Endothelial cell of umbilical vein (primary cell): ENCODE measurements at places on chromosomes 11 and 22. TPM values are rescaled to one million over a fixed set of nuclear protein-coding genes. Genes with fewer than 3 reads are reported as not detected.

SULT4A1 gene
- 0.48 and 0.49 TPM in 2 replicates for polyA plus RNA-seq

GRCh38 chr11:119763071-119763728, 34.2 kb upstream of the NECTIN1 start:
- H3K27ac ChIP-seq: no peak overlapping the region
- H3K27me3 ChIP-seq: peaks cover 4% of the 10 kb centered on the region
- no peaks in the 10 kb centered on the region for H3K36me3 ChIP-seq
- no peak for DNase-seq
- no peaks in the 10 kb centered on the region for H3K4me1 ChIP-seq
- no peak overlapping the region for H3K4me3 ChIP-seq

- H3K4me3 ChIP-seq: no peak overlapping the region
- no peak overlapping the region for H3K27ac ChIP-seq
- no peaks in the 10 kb centered on the region for H3K36me3 ChIP-seq
- no peaks in the 10 kb centered on the region for H3K27me3 ChIP-seq
These were observed 498.1 kb downstream of the TBC1D22A start for GRCh38 chr22:47260551-47260950.

DNA sequence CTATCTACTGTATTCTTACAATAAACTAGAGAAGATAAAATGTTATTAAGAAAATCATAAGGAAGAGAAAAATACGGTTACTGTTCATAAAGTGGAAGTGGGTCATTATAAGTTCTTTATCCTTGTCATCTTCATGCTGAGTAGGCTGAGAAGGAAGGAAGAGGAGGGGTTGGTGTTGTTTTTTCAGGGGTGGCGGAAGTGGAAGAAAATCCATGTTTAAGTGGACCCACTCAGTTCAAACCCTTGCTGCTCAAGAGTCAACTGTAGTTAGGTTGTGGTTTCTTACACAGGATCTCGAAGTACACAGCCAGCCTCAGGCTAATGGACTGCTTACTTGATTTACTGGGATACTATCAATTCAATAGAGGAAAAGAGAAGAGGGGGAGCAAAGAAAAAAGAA, 63.1 kb downstream of the PIWIL4 start:
- DNase-seq: peak; percentile 15
- H3K27ac ChIP-seq: no peak overlapping the region
- peaks cover 5% of the 10 kb centered on the region for H3K4me1 ChIP-seq

DNA sequence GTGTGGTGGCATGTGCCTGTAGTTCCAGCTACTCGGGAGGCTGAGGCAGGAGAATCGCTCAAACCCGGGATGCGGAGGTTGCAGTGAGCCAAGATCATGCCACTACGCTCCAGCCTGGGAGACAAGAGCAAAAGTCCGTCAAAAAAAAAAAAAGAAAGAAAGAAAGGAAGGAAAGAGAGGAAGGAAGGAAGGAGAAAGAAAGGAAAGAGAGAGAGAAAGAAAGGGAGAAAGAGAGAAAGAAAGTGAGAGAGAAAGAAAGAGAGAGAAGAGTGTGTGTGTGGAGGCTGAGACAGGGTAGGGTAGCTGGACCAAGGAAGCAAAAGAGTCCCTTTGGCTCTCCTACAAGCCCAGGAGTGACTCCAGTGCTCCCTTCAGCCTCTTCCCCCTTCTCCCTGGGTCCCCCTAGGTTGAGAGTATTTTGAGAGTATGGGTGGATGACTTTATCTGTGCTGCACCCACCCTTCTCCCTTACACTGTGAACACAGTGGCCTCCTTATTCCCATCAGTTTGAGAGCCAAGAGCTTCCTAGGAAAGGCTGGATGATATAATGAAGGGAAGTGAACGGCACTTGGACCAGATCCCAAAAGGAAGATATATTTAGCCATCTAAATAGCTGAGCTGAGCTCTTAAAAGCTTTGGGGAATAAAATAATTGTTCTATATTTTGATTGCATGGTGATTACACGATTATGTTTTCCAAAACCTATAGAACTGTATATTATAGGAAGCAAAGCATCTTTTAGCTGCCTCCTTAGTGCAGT, 9.5 kb upstream of the DENND5A start:
- no peak overlapping the region for H3K4me3 ChIP-seq
- no peaks in the 10 kb centered on the region for H3K36me3 ChIP-seq
- peaks cover 5% of the 10 kb centered on the region for H3K4me1 ChIP-seq

GRCh38 chr11:33652930-33653329, 47.7 kb downstream of the C11orf91 start:
- no peak overlapping the region for H3K4me3 ChIP-seq
- H3K27ac ChIP-seq: no peak overlapping the region
- H3K36me3 ChIP-seq: no peaks in the 10 kb centered on the region
- H3K27me3 ChIP-seq: no peaks in the 10 kb centered on the region
- no peak for DNase-seq
- H3K4me1 ChIP-seq: no peaks in the 10 kb centered on the region
